NCI-H774 (cell line): ENCODE measurements at places on chromosomes 7 and 10.
A peak's percentile ranks its signal among the peaks of the same experiment; 100 is the strongest.

DNA sequence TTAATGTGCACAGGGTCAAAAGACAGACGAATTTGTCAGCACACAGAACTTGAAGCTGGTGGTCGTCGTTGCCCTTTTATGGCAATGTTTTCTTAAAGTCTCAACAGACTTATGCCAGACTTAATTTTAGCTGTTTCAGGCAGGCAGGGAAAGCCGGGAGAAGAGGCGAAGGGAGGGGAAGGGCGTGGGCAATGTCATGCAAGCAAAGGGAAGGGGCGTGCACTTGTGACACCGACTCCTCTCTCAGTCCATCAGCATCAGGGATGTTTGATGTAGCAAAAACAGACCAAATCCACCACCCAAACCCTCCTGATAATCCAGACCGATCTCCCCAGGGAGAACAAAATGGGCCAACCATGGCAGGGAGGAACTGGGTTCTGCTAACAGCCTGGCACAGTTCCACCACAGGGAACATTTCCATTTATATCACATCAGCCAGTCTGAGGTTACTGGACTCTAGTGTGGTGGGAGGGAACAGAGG, 118.1 kb upstream of the RHEB start:
- no peak for DNase-seq

GRCh38 chr10:86252079-86252478, 114.5 kb downstream of the GRID1 start:
- DNase-seq = no peak

DNA sequence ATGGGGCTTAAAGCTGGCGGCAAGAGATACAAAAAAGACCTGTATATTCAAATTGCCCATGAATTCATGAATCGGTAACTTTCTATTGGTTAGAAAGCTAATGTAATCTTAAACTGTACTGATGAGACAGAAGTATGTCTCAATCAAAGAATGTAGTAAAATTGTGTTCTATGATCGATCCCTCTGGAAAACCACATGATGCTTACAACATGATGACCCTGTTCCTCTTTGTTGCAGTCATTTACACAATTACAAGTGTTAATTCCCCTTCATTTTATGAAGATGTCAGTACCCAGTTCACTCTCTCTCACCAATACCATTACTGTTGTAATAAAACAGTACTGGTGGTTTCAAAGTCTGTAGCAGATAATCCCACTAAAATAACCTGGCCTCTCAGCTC, 10.1 kb downstream of the KIF5B start:
- no peak for DNase-seq

GRCh38 chr7:148793590-148793989, 90.5 kb downstream of the EZH2 start:
- no peak for DNase-seq

DNA sequence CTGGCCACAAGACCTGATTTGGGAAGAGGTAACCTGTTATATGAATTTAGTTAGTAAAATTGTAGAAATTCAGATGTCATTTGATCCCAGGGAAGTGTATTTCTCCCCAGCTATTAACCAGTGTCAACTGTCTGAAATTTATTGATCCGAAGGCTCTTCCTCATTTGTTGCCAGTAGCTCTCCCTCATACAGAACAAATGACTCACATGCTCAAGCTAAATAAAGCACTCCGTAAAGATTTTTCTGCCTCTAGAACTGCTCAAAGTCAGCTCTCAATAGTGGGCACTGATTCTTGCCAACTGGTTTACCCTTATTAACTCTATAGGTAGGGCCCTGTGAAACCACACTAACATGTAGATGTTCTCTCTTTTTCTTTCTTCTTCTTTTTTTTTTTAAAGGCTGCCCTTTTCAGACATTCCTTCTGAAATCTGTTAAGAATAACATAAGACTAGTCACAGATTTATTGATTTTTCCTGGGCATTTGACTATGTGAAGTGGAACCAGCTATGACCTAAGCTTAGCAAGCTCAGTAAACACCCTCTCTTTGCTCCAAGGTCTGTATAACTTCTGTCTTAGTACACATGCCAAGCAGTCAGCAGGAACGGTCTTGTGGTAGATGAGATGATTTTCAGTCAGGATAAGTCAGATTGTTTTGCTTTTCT, 21.8 kb downstream of the RPA3 start:
- no peak for DNase-seq

- no peak for DNase-seq
Observed at GRCh38 chr7:135733603-135734342, 5.8 kb upstream of the SLC13A4 start.

GRCh38 chr10:21891439-21891838, 112.1 kb downstream of the DNAJC1 start:
- no peak for DNase-seq

DNA sequence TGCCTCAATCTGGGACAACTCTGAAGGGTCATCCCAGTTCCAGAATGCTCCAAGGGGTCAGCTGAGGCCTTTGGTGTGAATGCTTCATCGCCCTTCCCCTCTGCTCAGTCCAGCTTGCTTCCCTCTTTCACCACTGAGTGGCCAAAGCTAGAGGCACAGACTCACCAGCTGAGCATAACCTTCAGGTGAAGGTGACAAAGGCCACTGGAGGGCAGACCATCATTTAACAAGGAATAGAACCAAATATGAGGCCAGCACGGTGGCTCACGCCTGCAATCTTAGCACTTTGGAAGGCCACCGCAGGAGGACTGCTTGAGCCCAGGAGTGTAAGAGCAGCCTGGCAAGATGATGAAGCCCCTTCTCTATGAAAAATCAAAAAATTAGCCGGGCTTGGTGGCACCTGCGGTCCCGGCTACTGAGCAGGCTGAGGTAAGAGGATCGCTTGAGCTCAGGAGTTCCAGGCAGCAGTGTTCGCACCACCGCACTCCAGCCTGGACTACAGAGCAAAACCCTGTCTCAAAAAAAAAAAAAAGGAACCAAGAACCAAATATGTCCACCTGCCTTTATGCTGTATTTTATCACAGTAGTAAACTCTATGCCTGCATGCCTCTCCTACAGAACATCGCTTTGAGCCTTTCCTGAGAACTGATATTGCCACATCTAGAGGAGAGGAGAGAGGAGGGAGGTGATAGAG, 13.4 kb downstream of the PRKAG2 start:
- no peak for DNase-seq

DNA sequence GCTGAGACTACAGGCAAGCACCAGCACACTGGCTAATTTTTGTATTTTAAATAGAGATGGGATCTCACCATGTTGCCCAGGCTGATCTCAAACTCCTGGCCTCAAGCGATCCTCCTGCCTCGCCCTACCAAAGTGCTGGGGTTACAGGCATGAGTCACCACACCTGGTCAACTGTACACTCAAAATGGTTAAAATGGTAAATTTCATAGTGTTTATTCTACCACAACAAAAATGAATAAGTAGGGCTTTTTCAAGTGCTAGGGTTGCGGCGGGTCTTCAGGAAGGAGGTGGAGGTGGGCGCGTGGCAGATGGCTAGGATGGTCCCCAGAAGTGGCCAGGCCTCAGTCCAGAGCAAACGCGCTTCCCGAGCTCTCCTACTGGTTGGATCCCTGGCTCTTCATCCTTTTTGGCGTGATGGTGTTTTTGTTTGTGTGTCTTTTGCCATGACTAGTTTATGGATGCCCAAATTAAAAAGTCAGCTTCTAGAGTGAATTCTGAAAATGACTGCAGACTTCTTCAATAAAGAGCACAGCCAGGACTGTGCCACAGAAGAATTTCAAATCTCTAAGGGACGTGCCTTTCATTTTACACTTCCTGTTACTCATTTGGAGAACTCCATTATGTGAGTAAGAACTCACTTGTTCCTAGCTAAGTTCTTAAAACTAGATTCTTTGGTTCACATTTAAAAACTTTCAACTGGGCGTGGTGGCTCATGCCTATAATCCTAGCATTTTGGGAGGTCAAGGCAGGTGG, 73.9 kb downstream of the TMEM130 start:
- no peak for DNase-seq

- DNase-seq = no peak
Observed at GRCh38 chr7:25067726-25068501, 57.1 kb downstream of the CYCS start.

GRCh38 chr7:13155188-13155587, 467.8 kb downstream of the ARL4A start:
- no peak for DNase-seq

DNA sequence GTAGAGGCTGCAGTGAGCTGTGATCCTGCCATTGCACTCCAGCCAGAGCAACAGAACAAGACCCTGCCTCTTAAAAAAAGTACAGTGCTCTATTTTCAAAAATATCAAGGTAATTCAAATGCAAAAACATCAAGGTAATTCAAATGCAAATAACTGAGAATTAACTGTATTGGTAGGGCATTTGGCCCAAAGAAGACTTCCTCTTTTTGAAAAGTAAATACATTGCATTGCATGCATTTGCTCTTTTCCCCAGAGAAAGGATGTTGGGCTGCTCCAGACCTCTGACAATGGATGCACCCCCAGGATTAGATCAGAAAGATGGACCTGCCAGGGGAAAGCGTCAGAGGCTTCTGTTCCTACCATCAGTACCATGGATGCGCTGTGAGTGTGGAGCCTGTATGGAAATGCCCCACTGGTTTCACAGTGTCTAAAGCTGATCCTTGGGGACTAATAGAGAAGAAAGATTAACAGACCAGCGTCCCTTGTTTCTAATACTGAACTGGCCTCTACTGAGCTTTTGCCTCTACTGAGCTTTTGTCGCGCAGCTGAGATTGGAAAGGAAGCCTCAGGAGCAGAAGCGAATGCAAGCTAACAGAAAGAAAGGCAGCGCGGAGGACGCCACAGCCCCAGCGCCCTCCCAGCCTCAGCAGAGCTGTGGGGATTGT, 93.5 kb upstream of the LYZL2 start:
- DNase-seq = no peak

DNA sequence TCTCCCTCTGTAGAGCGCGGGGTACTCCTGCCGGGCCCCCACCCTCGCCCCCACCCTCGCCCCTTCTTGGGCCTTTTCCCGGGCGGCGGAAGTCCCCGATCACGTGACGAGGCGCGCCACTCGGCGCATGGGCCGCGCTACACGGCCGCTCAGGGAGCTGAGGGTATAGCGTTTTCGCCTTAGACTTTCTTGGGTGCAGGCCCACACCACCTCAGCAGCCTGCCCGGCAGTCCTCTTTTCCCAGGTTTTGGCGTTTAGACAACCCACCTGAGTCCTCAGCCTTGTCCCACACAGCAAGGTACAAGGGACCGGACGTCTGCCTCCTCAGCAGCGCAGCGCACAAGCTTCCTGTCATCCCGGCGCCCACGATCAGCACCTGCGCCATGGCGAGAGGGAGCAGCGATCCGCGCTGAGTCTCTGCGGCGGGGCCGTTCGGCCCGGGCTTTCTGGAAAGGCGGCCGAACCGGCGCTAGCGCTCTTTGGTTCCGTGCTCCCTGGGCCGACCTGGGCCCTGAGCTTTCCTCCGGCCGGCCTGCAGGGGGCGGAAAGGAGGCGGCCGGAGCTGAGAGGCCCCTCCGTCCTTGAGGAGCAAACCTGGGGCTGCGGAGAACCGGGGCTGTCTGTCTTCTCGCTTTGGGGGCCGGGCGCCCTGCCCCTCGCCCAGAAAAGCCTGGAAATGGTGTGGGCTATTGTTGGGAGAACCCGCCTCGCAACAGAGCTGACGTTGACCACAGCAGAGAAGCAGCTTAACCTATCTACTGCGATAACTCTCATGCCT, at the start of gene RNLS:
RNLS (minus strand) TSS at position 513 of the 778 bp plus-strand sequence.
- no peak for DNase-seq

GRCh38 chr7:96084881-96085553, 236.9 kb downstream of the SLC25A13 start:
- peak; percentile 70 for DNase-seq

- DNase-seq = peak; percentile 2
Observed at GRCh38 chr7:1819259-1819841, 149.3 kb downstream of the ELFN1 start.
